NCI-H1930 (cell line): ENCODE measurements at places on chromosomes 11 and 22.

DNA sequence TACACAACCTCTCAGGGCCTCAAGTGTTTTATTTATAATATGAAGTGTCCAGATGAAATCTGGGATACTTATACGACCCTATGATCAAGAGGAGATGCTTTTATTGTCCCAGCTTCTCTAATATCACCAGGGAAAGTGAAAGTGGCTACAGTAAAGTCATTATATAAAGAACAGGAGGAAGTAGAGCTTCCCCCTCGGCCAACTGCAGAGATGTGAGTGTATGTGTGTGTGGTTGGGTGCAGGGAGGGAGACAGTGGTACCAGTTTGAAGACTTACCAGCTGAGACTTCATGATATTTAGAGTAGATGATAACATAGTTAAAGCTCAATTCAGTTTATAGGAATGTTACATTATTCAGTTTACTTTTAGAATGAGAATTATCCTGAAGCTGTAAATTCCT lies 373.6 kb upstream of the DDI1 start:
- no peak for DNase-seq

GRCh38 chr22:20130319-20130718 lies 1.3 kb upstream of the ZDHHC8 start:
- no peak for DNase-seq

- no peak for DNase-seq
Observed at GRCh38 chr11:130076778-130077481, 7.2 kb downstream of the APLP2 start.

- DNase-seq: no peak
Observed at GRCh38 chr22:33240888-33241475, 182.8 kb upstream of the SYN3 start.

DNA sequence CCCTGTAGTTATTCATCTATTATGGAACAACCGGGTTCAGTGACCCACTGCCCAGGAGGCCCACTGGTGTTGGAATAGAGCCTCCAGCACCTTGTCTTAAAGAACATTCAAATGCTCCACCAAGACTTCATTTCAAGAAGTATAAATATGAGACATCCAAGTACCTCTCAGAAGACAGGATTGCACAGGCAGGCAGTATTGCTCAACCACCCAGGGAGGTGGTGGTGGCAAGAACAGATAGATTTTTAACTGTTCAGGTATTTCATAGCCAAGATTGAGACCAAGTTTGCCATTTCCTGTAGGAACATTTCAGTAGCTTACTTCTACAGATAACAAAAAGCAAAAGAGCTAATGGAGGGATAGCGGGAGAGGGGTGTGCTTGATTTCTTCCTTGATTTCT lies 78.7 kb downstream of the COMMD9 start:
- DNase-seq: no peak

DNA sequence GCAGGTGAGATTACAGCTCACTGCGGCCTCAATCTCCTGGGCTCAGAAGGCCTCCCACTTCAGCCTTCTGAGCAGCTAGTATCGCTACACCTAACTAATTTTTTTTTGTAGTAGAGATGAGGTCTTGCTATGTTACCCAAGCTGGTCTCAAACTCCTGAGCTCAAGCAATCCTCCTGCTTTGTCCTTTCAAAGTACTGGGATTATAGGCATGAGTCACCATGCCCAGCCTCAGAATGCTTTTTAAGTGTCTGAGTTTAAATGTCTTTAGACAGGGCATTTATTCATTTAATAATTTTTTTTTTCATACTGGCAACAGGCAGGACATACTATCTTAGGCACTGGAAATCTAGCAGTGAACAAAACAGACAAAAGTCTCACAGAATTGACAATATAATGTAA lies 27.7 kb downstream of the LRP4 start:
- DNase-seq: no peak

DNA sequence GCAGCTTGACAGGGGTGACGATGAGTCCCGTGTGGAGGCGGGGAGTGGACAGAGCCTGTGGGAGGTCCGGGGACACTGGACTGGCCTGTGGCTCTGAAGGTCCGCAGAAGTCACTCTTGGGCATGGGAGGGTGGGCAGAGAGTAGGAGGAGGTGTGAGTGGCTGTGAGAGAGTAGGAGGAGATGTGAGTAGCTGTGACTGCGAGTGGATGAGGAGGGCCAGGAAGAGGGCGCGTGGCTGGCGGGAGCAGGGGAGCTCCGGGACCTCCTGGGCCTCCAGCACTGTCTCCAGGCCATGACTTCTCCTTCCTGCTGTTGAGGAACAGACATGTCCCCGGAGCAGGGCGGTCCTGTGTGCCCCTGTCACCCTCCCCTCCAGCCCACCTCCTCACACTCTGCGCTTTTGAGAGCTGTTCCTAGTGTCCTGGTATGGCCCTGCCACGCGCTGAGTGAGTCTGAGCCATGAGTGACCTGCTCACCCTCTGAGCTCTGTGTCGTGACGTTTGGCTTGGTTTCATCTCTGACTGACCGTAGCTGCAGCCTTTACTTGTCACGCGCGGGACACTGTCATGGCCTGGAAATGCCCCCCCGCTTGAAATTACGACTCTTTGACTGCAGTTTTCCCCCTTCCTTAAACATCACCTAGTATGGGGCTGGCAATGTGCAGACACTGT lies 391.5 kb downstream of the TBC1D22A start:
- no peak for DNase-seq

DNA sequence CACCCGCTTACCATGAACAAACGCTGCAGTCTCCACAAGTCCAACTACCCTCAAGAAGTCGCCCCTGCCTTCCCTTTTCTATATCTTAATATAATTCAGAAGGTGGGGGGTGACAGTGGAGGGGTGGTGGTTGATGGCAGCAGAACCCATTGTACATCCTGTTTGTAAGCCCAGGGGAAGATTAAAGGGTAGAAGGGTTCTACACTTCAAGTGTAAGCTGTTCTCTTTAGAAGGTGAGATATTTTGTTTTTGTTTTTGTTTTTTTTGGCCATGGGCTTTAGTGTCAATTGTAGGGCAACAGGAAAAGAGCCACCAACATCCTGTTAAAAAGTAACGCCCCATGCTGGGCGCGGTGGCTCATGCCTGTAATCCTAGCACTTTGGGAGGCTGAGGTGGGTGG lies 34.9 kb upstream of the RRAS2 start:
- no peak for DNase-seq

GRCh38 chr11:45852712-45853101 lies 5.4 kb downstream of the CRY2 start:
- no peak for DNase-seq

DNA sequence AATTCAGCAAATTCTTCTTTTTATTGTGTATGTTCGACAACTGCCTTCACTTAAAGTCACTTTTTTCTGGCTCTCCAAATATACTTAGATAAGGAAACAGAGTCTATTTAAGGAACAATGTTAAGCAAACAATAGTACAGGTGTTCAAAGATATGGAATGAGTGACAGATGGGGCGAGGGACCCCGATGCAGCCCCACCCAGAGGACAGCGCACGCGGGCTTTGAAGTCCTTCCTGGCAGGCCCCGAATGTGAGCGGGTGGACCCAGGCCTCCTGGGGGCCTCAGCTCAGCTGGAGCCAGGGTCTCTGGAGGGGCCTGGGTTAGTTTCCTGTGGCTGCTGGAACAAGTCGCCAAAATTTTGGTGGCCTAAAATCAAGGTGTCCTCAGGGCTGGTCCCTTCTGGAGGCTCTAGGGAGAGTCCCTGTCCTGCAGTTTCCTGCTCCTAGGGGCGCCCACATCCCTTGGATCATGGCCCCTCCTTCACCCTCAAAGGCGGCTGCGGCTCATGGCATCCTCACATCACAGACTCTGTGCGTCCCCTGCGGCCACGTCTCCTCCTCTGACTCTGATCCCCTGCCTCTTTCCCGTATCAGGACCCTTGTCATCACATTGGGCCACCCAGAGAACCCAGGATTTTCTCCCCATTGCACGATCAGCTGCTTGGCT lies 40.6 kb upstream of the KCNQ1OT1 start:
- no peak for DNase-seq

GRCh38 chr11:73358071-73358470 lies 18.1 kb upstream of the RELT start:
- no peak for DNase-seq

- DNase-seq: no peak
Observed at GRCh38 chr22:25419247-25420113, 145.0 kb upstream of the GRK3 start.

GRCh38 chr11:130510407-130511006 lies 62.1 kb downstream of the ADAMTS15 start:
- no peak for DNase-seq

GRCh38 chr11:56314844-56315243 lies at the start of gene OR8K3:
Gene OR8K3 (plus strand): TSS chr11:56315144. CDS start chr11:56318307, 3,163 bp downstream.
- DNase-seq: no peak

DNA sequence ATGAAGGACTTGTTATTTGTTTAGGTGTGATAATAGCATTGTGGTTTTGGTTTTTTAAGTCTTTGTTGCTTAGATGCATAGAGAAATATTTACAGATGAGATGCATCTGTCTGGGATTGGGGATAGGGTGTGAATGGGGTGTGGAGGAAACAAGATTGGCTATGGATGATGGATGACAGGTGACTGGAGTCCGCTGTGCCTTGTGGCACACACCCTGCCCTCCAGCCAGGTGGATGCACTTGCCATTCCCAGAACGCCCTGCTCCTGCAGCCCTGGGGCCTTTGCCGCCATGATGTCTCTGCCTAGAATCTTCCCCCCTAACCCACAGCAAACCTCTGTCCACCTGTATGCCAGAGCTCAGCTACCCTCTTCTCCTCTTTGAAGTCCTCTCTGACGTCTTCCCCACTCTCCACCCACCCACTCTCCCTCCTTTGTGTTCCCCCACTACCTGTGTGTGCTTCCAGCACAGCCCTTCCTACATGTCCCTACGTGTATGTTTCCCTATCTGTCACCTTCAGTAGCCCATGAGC lies 54.7 kb downstream of the WNT11 start:
- DNase-seq: no peak

DNA sequence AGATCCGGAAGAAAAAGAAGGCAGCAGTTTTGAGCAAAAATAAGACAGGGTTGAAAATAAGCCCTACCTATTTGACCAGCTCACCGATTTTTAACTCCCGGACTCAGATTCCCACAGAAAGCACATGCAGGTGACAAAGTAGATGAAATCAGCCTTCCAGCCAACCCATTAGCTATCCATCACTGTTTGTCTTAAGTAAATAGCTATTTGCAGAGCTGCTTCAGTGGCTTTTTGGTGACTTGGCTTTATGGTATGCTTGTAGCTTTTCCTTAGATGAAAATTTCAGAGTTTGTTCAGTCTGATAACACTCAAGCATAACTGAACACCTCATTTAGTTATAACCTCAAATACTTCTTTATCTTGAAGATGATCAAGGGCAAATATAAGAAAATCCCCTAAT lies 192.6 kb downstream of the HIPK3 start:
- no peak for DNase-seq

- no peak for DNase-seq
Observed at GRCh38 chr11:294780-295179, 4.5 kb downstream of the IFITM5 start.

DNA sequence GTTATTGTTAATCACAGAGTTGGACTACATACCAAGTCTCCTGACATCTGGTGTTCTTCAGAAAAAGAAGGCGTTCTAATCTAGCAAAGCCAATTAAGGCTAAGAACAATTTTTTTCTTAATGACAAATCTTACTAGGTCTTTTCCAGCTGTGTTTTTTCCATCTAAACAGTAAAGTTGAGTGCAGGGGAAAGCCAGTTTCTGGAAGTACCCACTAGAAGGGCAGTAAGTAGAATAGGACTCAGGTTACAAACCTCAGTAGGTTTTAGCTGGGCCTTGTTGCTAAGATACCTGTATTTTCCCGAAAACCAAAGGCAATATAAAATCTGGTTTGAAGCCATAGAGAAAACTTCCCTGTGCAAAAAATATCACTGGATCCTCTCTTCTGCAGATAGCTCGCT lies 351.9 kb downstream of the ETS1 start:
- DNase-seq: no peak

- DNase-seq: no peak
Observed at GRCh38 chr11:73139476-73140198, 2.5 kb downstream of the FCHSD2 start.

GRCh38 chr22:31585161-31585859 lies 76.7 kb downstream of the PISD start:
- DNase-seq: no peak

DNA sequence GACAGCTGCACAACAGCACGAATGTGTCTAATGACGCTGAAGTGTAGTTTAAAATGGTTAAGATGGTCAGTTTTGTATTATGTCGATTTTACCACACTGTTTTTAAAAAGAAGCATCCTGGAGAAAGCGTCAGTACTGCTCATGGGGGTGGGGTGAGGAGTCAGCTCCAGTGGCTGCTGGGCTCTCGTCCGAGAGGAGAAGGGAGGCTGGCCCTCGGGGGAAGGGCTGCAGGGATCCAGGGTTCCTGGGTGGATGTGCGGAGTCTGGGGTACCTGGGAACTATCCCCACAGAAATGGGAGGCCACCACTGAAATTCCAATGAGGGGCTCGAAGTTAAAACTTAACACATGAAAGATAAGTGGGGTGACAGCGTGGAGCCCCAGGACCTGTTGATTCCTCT lies 11.9 kb downstream of the C11orf21 start:
- DNase-seq: no peak

- DNase-seq: no peak
Observed at GRCh38 chr11:62539238-62539925, 7.2 kb downstream of the AHNAK start.
